ENCODE measurements at places on chromosomes 1 and 21.

DNA sequence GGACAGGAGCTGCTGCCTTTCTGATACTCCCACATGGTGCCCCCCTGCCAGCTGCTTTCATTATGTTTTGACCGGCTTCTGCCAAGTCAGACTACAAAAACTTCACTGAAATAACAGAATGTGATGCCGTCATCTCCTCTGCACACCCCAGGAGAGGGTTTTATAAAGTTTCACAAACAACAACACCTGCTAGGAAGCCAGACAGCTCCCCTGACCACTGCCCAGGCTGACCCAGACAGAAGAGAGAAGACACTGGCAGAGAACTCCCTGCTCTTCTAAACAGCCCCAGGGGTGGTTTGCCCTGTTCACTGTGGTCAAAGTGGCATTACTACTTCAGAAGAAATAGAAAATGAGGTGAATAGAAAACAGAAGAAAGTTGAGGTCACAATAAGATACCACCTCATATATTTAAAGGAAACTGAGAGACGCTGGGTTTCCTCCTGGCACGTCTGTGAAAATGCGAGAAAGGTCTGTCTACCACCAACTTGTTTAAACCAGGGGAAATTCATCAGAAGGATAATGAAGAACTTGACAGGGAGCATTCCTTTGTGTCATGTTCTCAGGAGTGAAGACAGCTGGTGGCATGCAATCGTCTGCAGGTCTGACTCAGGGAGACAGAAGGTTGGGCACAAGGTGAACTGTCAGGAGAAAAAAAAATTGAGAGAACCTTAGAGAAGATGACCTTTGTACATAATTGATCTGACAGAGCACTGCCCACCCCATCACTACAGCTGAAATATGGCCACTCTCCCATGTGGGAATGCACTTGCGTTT, 119.0 kb upstream of the NFIA start:
- DNase-seq = no peak

- DNase-seq = no peak
Observed at GRCh38 chr1:243924188-243924587, 74.1 kb upstream of the AKT3 start.

- no peak for DNase-seq
Observed at GRCh38 chr1:239816081-239816782, 275.5 kb upstream of the FMN2 start.

DNA sequence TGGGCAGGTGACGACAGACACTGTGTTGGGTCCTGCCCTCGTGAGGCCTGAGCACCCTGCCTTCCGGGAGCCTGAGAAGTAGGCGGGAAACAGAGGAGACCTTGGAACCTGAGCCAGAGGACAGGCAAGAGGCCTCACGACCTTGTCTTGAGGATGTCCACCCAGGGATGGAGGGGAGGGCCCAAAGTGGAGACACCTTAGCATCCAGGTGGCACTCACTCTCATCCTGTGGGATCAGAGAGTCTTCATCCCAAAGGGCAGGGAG, 347.2 kb downstream of the NPHP4 start:
- no peak for DNase-seq

GRCh38 chr1:152878042-152878441, at the start of gene SMCP:
Gene SMCP, plus strand, starts transcription at chr1:152878322. Its CDS starts 6,101 bp downstream, at chr1:152884423.
- DNase-seq = no peak

DNA sequence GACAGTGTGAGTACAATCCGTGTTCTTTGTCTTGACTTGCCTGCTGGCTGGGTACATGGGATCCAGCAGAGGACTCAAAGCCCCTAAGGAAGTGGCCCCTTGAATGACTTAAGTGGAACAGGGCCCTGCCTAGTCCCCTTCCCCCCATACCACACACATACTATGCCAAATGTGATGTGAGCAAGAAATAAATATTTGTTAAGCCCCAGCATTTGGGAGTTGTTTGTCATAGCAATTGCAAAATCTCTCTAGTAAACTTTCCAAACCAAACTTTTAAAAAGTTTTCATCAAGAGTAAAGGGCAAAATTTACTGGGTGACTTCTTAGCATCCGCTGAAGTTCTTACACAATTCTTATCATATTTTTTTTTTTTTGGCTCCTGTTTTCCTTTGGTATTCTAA, 32.5 kb upstream of the CACHD1 start:
- DNase-seq = no peak

GRCh38 chr1:91129458-91129857, 107.6 kb upstream of the ZNF644 start:
- no peak for DNase-seq

DNA sequence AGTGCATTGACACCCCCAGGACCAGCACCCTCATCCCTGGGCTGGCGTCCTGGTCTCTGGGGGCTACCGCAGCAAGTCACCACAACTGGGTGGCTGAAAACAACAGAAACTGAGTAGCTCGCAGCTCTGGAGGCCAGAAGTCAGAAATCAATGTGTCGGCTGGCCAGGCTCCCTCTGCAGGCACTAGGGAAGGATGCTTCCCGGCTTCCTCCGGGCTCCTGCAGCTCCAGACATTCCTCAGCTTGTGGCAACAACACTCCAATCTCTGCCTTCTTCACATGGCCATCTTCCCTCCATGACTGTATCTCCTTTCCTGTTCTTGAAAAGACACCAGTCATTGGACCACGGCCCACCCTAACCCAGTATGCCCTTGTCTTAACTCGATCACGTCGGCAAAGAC, 224.2 kb downstream of the NPHP4 start:
- DNase-seq = no peak

DNA sequence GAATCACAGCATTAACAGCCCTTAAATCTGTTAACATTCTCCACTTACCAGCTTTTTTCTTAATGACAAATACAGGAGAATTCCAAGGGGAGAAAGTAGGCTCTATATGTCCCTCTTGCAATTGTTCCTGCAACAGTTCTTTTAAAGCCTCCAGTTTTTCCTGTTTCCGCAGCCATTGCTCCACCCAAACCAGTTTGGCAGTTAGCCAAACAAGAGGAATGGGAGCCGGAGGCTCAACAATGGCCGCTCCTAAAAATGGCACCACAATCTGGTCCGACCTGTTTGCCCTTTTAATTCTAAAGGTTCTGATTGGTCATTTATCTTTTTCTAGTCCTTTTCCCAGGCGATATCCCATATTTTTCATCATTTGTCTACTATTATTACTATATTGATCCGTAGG, 14.0 kb upstream of the L1TD1 start:
- DNase-seq = no peak

DNA sequence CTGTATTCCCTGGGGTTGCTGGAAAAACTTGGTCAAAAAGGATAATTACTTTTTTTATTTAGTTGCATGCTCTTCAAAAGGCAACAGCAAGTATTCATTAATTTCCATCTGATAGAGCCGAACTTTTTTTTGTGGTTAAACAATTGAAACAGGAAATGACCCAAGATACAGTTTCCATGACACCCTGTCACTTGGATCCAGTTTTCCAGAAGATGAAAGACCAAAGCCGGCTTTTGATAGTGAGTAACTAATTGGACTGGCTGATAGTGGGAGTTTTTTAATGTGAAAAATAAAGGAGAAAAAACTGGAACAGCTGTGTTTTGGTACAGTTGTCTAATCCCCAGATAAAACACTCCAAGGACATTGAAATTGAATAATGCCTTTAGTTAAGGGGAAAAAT, 33.0 kb downstream of the CACHD1 start:
- DNase-seq = no peak

DNA sequence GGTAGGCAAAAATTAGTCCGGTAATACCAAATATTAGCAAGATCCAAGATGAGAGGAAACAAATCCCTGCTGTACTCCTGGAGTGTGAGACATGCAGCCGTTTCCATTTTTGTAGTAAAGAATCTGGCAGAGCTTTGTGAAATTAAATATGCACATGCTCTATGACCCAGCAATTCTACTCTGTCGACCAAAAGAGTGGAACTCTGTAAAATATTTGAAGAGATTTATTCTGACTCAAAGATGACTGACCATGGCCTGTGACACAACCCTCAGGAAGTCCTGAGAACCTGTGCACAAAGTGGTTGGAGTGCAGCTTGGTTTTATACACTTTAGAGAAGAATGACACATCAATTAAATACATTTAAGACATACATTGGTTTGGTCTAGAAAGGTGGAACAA, 16.2 kb downstream of the HAX1 start:
- no peak for DNase-seq
